ENCODE measurements at places on chromosomes 1 and 21.

GRCh38 chr1:106780806-106781569 is 275.5 kb upstream of the PRMT6 start:
- DNase-seq, result peak; percentile 3

- DNase-seq, result no peak
These were observed at the start of gene PDE9A for GRCh38 chr21:42653231-42654061. Gene PDE9A, plus strand, starts transcription at chr21:42653621. Its CDS starts 194 bp downstream, at chr21:42653815.

DNA sequence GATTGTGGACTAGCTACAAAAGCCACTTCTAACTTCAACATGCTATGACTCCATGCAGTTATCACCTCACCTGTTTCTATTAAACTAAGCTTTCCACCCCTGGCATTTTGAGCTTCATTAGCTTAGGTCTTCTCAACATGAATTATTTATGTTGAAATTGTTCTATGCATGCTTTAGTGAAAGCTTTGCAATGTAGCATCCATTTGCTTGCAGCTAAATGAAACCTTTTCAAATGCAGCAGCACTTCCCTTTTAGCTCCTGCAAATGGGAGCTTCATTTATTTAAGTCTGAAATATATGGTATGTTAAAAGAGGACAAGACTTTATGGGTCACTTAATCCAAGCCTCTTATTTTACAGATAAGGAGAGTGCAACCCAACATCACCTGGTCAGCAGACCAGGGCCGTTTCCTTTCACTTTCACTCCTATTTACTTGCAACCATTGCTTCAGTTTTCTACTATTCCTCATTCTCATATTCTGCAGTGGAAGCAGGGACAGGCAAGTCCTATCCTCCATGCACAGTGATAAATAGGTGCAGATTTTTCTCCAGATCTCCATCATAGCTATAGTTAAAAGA is 56.4 kb upstream of the SAMSN1 start:
- no peak for DNase-seq

DNA sequence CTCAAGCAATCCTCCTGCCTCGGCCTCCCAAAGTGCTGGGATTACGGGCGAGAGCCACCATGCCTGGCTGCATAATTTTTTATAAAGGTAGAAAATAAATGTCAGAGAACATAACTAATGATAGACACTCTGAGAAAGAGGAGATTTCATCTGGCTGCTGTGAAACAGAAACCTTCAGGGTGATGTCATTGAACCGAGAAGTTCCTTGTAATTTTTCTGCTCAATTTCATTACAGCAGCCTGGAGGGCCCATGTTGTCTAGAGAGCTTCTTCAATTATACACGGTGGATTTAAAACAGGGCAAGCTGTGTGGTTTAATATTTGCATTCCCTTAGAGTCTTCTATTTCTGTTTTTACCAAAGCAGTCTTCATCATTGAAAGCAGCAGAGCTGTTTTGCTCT is 64.3 kb upstream of the MORC3 start:
- no peak for DNase-seq

DNA sequence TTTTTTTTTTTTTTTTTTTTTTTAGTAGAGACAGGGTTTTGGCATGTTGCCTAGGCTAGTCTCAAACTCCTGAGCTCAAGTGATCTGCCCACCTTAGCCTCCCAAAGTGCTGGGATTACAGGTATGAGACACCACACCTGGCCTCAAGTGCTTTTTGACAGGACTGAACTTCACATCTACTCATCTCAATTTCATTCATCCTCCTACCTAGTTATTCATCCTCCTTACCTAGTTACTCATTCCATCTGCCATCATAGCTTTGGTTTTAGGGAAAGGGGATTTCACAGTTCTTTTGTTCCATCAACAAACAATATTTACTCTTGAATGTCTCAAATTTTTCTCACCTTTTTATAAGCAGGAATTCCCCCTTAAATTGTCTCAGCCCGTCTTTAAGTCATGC is 38.6 kb upstream of the RALGPS2 start:
- DNase-seq, result no peak

GRCh38 chr1:27366113-27366410 is 699 bp downstream of the MAP3K6 start:
- DNase-seq, result peak; percentile 78

DNA sequence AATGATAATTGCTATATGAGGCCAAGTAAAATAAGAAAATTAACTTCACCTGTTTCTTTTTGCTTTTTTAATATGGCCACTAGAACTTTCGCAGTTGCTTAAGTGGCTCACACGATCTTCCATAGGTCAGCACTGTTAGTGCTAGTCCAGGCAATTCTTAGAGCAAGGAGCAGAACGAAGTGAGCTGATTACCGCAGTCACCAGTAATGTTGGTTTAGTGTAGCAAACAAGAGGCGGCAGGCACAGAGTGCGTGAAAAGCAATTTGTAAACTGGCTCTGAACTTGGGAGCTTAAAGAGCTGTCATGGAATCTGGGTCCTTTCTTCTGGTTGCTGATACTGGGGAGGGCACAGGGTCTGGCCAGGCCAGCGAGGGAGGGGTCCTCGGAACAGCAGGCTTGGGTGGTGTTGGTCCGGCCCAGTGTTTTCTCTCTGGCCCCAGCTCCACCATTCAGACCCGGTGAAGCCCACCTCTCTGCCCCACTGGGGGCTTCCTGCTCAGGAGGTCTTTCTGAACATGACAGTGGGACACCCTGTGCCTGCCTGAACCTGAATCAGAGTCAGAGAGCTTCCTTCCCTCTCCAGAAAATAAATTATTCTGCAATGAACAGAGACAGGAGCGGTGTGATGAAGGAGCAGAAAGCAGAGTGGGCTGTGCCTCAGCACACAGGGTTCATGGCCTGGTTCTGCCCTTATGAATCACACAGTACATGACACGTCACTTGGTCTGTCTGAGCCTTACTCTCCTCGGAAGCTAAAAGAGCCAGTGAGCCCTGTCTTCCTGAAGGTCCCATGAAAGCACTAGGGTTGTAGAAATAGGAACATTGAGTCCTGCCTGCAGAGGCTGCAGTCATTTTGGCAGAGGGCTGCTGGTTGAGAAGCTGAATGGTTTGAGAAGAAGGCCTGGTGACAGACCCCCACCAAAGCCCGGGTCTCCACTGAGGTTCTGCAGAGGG is 11.9 kb downstream of the ETS2 start:
- peak; percentile 90 for DNase-seq

Data from ELR (cell line).